Stimulated activated CD4-positive, alpha-beta T cell treated with anti-CD3 and anti-CD28 coated beads, Interleukin-4, amount 100 ng/mL, for 24 hours (primary cell): ENCODE measurements at places on chromosomes 7 and 10.

- no peak for DNase-seq
Measured at GRCh38 chr7:83077328-83077727, 85.4 kb downstream of the PCLO start.

DNA sequence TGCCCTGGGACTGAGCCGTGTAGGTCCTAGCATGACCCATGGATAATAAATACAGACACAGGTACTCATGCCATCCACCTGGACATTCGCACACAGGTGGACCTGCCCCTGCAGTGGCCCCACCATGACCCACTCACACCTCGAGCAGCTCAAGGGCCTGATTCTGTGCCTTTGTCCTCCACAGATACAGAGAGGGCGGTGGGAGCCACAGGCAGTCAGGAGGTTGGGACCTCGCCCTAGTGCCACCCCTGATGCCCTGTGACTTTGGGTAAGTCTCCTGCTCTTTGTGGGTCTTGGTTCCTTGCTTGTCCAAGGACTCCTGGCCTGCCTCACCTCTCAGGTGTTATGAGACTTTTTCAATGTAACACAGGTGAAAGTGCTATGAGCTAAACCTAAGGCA is 42.9 kb downstream of the C10orf120 start:
- no peak for DNase-seq

DNA sequence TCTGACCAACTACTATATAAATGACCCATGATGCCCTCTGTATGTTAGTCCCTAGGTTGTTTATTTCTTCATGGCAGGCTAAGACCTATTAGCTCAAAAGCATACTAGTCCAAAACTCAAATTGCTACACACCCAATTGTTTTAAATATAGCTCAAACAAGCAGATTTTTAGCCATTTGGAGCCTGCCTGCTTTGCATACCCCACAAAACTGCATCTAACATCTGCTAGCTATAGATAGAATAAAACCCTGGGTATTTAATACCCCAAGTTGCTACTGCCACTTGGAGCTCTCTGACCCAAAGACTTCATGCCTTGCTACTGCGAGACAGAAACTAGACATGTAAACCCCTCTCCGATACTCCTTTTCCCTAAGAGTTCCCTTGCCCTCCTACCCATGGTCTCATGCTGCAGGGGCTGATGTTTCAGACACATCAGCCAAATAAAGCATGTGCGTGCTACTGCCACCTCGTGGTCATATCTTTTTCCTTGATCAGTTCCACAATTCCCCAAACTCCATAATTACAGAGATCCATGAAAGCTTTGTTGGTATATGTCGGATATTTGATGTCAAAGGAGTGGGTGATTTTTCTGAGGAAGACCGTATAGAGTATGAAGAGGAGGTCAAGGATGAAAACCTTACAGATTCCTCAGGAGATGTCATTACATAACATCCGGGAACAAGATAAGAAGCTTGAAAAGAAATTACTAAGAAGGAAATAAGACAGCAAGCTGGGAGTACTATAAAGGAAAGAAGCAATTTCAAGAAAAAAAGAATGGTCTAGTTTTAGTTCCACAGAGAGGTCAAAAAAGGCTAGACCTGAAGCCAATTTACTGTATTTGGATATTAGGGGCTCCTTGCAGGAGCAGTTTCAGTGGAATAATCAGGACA is 386.6 kb downstream of the SH2D4B start:
- peak; percentile 25 for DNase-seq

DNA sequence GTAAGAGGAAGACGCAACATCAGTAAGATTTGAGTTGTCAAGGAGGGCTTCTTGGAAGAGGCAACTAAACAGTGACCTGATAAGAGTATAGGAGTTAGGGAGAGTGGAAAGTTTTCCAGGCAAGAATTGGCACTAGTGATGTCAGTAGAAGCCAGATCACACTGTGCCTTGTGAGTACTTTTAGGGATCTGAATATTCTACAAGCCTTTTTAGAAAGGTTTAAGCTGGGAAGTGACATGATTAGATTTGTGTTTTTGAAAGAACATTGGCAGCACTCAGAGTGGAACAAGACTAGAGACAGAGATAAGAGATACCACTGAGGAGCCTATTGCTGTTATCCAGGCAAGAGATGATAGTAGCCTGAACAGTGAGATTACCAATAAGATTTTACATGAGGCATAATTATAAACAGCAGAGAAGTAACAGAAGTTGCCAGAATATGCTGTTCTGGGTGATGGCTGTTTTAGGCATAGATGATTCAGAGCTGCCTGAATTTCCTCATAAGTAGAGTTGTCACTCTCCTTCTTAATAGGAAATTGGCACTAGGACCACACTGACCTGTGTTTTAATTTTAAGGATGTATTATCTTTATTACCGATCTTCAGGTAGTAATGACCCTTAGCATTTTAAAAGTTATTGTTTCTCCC is 45.6 kb downstream of the NHLRC2 start:
- no peak for DNase-seq

DNA sequence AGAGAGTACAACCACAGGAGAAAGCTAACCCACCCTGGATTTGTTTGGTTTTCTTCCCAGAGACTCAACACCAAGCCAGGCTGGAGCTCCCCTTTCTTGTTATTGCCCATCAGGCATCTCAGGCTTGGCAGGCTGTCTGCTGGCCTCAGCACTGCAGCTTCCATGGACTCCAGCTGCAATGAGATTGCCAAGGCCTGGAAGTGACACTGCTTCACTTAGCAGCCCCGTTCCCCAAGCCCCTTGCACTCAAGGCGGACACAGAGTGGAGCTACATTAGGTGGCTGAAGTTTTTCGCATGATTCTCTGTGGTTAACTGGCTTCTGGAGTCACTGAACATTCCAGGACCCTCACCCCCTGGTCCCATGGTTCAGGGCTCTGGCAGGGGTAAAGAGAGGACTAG is 163.1 kb upstream of the GDF10 start:
- DNase-seq: no peak
